ENCODE measurements at places on chromosomes 3 and 15.

DNA sequence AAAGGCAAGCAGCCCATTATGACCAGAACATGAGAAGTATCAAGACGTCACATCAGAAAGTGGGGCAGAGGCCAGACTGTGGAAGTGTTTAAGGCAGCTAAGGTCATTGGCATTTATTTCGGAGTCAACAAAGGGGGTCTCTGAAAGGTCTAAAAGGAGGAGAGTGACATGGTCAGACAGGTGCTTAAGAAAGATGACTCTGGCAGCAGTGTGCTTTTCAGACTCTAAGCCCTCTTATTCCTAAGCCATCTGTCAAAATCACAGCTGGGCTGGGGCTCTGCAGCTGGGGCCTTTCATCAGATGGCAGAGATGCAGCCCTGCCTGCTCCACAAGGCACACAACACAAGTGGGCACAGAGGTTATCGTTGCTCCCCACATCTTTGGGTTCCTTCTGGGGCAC lies 14.0 kb downstream of the FBXL22 start:
- no peak for DNase-seq

GRCh38 chr3:31696009-31696297 lies 163.2 kb downstream of the STT3B start:
- DNase-seq = no peak

DNA sequence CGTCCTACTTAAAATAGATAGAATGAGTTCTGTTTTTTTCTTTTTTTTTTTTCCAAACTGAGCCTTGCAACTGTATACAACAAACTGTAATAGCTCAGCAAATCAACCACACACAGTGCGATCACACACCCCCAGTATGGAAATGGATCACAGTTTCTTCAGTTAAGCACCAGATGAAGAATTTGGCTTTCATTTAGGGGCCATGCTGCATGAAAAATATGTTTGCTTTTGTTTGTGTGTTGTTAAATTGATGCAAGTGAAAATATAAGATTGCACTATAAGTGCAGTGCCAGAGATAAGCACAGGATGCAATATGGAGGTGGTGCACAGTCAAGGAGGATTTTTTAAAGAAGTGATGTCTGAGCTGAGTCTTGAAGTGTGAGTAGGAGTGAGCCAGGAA lies 17.8 kb downstream of the CCDC54 start:
- no peak for DNase-seq

DNA sequence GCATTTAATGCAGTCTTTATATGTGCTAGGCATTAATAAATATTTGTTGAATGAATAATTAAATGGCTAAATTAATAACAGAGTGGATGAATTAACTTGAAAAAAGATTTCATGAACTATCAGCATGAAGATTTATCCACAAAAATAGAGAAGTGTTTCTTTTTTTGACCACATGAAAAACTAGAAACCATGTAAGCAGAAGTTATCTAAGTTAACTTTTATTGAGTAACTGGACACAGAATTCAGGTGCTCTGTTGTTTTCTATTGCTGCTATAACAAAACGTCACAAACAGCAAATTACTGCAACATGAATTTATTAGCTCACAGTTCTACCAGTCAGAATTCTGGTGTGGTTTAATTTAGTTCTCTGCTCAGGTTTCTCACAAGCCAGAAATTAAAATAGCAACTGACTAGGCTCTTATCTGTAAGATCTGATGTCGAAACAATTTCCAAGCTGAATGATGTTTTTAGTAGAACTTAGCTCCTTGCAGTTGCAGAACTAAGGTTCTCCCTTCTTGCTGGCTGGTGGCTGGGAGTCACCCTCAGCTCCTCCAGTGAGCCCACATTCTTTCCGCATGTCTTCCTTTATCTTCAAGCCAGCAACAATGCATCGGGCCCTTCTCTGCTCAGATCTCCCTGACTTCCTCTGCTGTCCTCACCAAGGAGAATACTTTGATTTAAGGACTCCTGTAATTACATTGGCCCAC lies 810.2 kb upstream of the ALCAM start:
- no peak for DNase-seq

- no peak for DNase-seq
Observed at GRCh38 chr15:99174567-99175395, 69.9 kb downstream of the SYNM start.

GRCh38 chr3:101779047-101779821 lies at the start of gene NXPE3:
Gene NXPE3 (plus strand): TSS chr3:101779211. CDS start chr3:101785597, 6,386 bp downstream.
- peak; percentile 71 for DNase-seq

- DNase-seq = no peak
Observed at GRCh38 chr3:158936530-158937113, 134.8 kb downstream of the MFSD1 start.

DNA sequence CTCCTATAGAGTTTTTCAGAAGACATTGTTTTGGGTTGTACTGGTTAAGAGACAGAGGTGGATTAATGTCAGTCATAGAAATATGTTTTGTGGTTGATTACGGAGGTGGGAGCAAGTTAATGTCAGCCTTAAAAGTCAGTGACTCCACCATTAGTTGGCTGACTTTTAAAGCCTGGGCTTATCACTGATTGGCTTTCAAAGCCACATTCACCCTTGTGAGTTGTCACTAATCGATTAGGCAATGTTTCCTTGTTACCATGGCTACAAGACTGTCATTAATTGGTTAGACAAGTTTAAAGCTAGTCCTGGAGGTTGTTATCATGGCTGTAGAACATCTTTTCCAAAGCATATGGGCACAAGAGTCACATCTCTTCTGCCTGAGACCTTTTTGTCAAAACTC lies 73.0 kb downstream of the NEO1 start:
- DNase-seq = no peak

Data from GOT3 (cell line).